Naive thymus-derived CD8-positive, alpha-beta T cell (primary cell): ENCODE measurements at places on chromosomes 16 and 17.

- DNase-seq, result no peak
Observed at GRCh38 chr16:83350481-83350880, 457.3 kb upstream of the HSBP1 start.

DNA sequence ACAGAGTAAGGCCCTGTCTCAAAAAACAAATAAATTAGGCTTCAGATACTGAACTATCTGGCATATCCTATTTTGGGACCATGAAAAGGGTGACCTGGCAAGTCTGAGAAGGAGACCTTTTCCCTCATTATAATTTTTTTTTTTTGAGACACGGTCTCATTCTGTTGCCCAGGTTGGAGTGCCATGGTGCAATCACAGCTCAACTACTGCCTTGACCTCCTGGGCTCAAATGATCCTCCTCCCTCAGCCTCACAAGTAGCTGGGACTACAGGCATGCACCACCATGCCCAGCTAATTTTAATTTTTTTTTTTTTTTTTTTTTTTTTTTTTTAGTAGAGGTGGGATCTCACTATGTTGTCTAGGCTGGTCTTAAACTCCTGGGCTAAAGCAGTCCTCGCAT lies 37.3 kb downstream of the PLCG2 start:
- no peak for DNase-seq

DNA sequence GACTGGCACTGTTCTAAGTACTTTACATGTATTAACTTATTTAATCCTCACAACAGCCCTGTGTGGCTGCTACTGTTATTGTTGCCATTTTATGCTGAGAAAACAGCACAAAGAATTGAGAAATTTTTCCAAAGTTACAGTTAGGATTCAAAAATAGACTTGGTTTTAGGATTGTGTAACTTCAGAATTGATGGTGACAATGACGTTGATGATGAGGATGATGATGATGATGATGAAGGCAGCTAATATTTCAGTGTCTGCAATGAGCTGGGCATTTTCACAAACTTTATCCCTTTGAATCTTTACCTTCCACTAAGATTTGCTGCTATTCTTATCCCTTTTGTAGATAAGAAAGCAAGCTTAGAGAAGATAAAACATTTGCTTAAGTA lies 22.1 kb downstream of the PRKCB start:
- DNase-seq, result no peak

DNA sequence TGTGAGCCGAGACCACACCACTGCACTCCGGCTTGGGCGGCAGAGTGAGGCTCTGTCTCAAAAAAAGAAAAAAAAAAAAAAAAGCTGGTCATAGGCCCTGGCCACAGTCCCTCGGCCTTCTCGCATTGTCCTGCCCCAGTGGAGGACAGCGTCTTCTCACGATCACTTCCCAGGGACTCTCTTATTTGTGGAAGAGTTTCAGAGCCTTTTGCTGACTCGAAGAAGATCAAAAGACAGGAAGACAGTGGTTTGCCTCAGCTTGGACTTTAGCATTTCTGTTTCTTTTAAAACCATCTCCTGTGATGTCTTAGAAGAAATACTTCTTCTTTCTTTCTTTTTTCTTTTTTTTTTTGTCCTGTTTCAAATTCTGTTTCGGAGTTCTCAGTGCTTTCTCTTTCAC lies 210.0 kb downstream of the FTO start:
- no peak for DNase-seq

DNA sequence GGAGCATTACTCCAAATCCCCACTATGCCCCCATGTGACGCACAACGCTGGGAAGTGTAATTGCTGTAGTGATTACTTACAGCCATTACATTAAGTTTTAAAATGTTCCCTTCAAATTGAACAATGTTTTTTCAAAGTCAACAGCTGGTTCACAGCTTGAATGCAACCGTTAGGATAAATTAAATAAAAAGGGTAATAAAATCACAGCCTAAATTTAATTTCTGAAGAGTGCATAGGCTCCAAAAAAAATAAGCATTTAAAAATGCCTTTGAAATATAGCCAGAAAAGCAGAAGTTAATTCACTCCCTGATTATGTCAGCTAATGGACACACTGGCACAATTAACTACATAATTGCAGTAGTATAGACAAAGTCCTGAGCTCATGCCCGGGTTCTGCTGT lies 50.5 kb upstream of the KDM8 start:
- DNase-seq, result no peak

- no peak for DNase-seq
Observed at GRCh38 chr17:55673743-55674506, 48.7 kb downstream of the TMEM100 start.

DNA sequence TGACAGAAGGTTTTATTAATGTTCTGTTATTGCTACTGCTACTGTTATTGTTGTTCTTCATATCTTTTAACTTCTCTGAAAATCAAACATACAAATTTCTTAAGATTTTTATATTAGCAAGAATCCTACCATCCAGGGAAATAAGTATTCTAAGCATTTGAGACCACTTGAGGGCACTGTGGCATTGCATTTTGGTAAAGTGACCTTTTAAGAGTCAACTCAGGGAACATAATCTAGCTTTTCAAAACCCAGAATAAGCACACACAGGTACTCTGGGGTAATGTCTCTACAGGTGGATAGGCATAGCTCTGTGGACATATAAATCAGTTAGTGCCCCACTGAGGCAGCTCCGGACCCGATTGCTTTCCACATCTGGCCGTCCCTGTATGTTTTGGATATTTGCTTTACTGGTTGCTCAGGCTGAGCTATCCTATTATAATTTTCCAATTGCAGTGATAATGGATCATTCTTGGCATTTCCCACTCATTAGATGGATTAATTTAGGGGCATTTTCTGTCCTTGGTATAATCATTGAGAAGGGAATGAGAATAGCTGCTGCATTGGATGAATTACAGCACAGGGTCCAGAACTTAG lies 1425.1 kb upstream of the CDH8 start:
- no peak for DNase-seq

GRCh38 chr17:49259663-49260010 lies 29.1 kb upstream of the PHOSPHO1 start:
- no peak for DNase-seq

DNA sequence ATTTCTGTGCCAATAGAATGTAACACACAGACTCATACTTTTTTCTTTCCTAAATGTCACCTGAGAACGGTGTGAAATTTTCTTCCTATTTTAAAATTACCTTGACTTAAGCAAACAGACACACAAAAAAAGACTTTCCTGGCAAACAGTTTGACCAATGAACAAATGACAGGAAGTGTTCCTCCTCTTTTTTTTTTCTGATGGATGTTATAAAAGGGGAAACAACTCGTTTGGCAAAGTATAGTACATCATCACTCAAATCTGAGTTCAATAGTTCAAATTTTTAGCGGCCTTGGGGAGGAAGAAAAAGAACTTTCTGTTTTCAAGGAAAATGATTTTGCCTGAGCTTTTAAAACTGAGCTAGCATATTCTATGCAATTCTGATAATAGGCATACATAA lies 19.8 kb downstream of the HS3ST3A1 start:
- no peak for DNase-seq

DNA sequence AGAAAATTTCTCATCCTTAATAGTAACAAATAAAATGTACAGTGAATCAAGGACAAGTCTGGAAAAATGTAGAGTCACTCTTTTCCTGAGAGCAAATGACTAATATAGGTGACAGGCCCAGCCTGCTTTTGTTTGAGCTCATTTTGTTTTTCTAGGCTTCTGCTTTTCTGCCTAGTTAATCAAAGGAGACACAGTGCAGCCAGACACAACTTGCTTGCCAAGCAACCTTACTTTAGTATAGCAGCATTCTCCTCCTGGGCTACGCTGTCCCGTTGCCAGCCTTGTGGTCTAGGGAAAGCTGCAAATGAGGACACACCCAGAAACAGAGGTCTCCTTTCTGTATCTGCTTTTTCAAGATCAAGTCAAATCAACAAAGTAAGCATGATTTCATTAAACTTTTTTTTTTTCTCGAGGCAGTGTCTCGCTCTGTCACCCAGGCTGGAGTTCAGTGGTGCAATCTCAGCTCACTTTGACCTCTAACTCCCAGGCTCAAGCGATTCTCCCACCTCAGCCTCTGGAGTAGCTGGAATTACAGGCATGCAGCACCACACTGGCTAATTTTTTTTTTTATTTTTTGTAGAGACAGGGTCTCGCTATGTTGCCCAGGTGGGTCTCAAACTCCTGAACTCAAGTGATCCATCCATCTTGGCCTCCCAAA lies 17.2 kb downstream of the GINS3 start:
- no peak for DNase-seq

- no peak for DNase-seq
Observed at GRCh38 chr16:87098361-87098760, 218.8 kb downstream of the C16orf95 start.

GRCh38 chr16:68249371-68249770 lies 4.2 kb downstream of the PLA2G15 start:
- no peak for DNase-seq

DNA sequence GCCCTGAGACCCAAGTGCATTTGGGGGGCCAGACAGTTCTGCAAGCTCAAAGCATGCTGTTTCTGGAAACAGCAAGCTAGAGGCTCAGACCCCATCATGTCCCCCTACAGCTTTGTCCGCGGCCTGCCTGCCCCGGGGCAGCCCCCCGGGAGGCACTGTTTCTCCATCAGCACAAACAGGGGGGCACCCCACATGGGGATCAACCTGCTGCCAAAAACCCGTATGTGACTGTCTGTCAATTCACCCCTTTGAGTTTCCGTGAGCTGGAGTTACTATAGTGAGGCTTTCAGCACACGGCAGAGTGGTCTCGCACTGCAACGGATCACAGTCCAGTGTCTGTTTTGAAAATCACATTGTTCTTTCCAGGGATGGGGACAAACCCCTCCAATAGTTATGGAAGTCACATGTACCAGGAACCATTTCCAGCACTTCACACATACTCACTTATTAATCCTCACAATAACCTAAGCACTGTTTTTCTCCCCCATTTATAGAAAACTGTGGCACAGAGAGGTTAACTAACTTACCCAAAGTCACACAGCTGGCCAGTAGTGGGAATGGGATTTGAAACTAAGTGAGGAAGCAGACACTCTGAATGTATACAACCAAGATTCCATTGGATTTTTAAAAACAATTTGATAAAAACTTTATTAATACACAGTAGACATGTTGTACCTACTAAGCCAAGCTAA lies 269.0 kb downstream of the C16orf95 start:
- no peak for DNase-seq

- no peak for DNase-seq
Observed at GRCh38 chr16:89392881-89393737, 97.3 kb downstream of the ANKRD11 start.

DNA sequence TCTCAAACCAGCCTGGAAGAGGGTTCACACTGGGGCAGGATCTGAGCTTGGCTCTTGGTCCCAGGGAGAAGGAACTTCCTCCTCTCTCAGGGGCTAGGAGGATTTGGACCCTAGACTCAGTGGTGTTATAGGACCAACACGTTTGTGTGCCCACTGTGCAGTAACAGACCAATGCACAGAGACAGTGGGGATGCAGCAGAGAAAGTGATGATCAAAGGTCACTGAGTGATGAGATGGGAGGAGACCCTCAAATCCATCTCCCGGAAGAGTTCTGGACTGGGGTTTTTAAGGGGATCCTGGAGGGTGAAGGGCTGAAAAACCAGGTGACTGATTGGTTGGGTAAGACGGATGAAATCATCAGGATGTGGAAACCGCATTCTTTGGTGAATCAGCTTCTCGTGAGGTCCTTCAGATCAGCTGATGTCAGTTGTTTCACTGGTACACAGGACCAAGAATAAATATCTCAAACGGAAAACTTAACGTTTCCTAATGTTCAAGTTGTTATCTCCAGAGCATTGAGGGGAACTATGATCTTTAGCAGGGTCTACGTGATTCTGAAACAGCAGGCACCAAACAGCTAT lies 3.3 kb upstream of the VAC14 start:
- DNase-seq, result no peak

- no peak for DNase-seq
Observed at GRCh38 chr16:89687092-89687940, 827 bp downstream of the CDK10 start.

- no peak for DNase-seq
Observed at GRCh38 chr16:8796469-8797363, 723 bp downstream of the TMEM186 start.

- no peak for DNase-seq
Observed at GRCh38 chr16:26729951-26730541, 336.7 kb upstream of the C16orf82 start.

DNA sequence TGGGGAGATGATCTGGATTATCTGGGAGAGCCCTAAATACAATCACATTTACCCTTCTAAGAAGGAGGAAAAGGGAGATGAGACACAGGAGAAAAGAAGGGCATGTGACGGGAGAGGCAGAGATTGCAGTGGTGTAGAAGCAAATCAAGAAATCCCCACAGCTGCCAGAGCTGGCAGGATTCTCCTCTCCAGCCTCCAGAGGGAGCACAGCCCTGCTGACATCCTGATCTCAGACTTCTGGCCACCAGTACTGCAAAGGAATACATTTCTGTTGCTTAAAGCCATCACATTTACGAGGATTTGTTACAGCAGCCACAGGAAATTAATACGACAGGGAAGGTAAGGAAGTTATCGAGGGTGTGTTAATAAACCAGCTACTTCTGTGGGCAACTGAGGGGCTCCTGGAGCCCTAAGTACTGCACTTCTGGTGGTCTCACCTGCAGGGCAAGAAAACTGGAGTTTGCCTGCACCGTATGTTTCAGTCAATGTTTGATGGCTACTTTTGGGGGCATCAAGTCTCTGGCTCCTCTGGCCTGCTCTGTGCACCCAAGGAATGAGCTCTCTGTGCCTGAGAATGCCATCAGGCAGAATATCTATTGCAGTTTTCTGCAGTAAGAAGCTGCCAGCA lies 22.9 kb upstream of the CDH13 start:
- DNase-seq, result no peak

DNA sequence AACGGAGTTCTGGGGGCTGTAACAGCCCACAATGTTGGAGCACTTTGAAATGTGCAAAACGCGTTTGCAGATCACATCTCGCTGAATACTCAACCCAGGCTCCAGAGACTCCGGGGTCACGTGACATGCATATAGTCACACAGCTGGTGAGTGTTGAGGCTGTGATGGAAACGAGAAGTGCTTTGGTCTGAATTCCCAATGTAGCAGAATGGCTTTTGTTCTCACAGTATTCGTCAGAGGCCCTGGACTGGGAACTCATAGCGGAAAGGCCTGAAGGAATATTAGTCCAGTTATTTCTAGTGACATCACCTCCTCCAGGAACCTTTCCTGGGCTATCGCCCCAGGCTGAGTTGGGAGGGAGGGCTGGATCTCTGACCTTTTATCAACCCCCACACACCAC lies 95.8 kb upstream of the CRHR1 start:
- no peak for DNase-seq

- DNase-seq, result no peak
Observed at GRCh38 chr17:34620458-34620857, 41.1 kb downstream of the TMEM132E start.

DNA sequence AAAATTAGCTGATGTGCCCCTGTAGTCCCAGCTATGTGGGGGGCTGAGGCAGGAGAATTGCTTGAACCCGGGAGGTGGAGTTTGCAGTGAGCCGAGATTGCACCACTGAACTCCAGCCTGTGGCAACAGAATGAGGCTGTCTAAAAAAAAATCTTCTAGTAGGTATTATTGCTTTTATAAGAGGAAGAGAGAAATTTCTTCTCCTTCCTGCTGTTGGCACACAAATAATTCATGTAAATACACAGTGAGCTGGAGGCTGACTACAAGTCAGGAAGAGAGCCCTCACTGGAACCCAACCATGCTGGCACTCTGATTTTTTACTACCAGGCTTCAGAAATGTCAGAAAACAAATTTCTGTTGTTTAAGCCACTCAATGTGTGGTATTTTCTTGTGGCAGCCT lies 6.7 kb downstream of the PRDM7 start:
- no peak for DNase-seq

GRCh38 chr16:11833951-11834695 lies 17.2 kb downstream of the RSL1D1 start:
- DNase-seq, result no peak
